ENCODE measurements at places on chromosomes 4 and X.
A peak's percentile ranks its signal among the peaks of the same experiment; 100 is the strongest.

DNA sequence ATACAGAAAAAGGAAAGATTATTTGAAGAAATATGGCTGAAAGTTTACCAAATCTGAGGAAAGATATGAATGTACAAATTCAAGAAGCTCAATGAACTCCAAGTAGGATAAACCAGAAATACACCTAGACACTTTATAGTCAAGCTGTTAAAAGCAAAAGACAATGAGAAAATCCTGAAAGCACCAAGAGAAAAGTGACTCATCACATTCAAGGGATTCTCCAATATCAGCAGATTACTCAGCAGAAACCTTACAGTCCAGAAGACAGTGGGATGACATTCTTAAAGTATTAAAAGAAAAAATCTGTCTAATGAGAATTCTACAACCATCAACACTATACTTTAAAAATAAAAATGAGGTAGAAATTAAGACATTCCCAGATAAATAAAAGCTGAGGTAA, 223.8 kb upstream of the ZCCHC13 start:
- DNase-seq, result no peak

DNA sequence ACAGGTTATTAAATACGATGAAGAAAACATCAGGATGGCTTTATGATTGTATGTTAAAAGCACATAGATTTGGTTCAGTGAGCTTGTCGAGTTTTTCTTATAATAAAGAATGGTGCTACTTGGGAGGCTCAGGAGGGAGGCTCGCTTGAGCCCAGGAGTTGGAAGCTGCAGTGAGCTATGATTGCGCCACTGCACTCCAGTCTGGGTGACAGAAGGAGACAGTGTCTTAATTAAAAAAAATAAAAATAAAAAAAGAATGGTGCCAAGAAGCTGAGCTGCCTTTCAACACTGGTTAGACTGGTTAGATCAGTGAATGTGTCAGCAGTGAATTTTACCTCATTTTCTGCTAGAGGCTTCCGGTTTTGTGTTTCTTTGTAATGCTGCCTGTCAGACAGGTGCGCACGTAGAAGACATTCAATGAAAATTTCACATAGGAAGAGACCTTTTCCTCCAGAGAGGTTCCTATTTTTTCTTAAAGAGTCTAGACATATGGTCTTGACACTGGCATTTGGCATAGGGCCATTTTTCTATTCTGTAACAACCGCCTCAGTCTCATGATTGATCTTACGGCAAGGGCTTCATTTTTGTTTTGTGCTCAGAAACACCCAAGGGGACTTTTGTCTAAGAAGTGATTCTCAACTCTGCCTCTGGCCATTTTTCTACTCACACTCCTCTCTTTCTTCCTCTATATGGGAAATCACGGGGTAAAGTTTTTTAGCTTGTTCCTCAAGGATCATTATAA, 15.0 kb upstream of the ARSF start:
- DNase-seq, result no peak

- no peak for DNase-seq
Observed at GRCh38 chr4:102663073-102663472, 97.7 kb downstream of the MANBA start.

DNA sequence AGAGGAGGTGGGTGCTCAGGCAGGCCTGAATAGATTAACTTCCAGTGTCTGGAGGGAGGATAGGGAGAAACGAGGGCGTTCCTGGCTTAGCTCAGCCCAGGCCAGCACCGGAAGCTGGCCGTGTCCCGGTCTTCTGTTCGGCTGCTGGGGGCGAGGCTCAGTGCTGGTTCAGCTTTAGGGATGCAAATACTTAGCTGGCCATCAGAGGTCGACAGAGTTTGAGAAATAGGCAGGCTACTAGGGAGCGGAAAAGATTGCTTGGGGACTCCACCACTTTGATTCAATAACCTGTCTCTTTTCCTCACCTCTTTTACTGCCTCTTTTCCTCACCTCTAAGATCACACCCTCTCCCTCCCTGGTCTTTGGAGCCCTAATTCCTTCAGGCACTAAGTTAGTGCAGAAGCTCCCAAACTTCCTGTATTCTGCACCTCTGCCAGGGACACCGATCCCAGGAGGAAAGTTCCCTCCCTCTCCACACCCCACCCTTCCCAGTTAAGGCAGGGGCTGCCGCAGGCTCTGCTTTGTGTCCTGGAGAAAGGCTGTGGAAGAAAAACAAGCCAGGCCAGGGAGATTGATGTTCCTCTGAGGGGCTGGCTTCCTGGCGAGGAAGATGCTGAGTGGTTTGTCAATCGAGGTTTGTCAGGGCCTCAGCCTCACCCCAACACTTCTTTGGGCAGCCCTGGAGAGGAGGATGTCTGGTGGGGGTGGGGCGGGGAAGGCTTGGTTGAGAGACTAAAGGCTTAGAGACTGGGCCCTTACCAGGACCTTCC, 6.0 kb upstream of the EFNB1 start:
- DNase-seq, result peak; percentile 23

- no peak for DNase-seq
Observed at GRCh38 chr4:113643505-113643904, 118.0 kb downstream of the CAMK2D start.

DNA sequence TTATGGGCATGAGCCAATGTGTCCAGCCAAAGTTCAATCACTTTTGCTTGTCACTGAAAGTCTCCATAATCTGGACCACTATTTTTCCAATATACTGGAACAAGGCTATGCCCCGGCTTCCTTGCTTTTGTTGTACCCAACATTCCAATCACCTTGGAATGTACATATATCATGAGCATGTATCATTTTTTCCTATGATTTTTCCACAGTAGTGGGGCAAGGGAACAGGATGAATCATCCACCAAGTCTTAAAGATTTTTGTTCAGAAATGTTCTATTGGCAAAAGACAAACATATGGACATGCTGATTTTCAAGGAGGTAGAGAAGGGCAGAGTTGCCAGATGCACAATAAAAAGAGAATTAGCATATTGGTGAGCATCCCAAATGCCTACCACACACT, 548.1 kb upstream of the INTU start:
- DNase-seq, result no peak

DNA sequence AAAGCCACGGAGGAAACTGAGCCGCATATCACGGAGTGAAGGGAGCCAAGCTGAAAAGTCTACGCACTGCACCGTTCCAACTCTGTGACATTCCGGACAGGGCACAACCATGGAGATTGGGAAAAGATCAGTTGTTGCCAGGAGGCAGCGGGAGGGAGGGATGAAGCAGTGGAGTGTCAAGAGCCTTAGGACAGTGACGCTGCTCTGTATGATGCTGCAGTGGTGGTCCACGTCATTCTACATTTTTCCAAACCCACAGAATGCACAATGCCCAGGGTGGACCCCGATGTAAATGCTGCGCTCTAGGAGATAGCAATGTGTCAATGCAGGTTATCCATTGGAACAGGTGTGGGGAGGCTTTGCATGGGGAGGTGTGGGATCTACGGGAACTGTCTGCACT, 7.5 kb upstream of the WFS1 start:
- no peak for DNase-seq

GRCh38 chr4:31366041-31366440, 645.9 kb downstream of the PCDH7 start:
- DNase-seq, result no peak

GRCh38 chr4:165404080-165404479, 25.3 kb downstream of the CPE start:
- DNase-seq, result no peak

- DNase-seq, result no peak
Observed at GRCh38 chrX:99095965-99096635, 1314.0 kb downstream of the PCDH19 start.

GRCh38 chrX:150429594-150429993, 66.5 kb downstream of the MAMLD1 start:
- no peak for DNase-seq

GRCh38 chrX:627510-627981, 3.0 kb upstream of the SHOX start:
- DNase-seq, result no peak

DNA sequence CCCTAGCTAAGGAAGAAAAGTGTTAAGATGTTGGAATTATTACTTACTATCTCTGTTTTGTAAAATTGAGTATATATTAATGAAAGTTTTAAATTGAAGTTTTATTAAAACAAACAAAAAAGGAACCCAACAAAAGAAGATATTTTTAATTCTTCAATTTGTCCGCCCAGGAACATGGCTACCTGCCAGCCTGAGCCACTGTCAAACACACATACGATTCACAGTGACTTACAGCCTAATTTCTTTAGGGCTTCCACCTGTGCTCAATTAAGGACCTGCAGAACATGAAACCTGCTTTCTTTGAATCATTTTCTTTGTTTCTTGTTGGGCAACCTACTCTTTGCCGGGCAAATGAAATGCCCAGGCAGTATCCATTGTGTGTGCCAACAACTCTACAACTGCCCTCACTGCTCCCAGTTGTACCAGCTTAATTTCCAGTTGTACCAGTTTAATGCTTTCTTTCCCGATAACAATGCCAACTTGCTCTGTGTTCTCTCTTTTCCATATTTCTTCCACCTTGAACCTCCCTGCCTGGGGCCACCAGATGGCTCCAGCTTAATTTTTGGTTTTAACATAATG, 181.7 kb downstream of the GBA3 start:
- no peak for DNase-seq
